ENCODE measurements at places on chromosomes 12 and 14.

- DNase-seq, result no peak
These were observed 11.0 kb downstream of the CNOT2 start for GRCh38 chr12:70254225-70254624.

DNA sequence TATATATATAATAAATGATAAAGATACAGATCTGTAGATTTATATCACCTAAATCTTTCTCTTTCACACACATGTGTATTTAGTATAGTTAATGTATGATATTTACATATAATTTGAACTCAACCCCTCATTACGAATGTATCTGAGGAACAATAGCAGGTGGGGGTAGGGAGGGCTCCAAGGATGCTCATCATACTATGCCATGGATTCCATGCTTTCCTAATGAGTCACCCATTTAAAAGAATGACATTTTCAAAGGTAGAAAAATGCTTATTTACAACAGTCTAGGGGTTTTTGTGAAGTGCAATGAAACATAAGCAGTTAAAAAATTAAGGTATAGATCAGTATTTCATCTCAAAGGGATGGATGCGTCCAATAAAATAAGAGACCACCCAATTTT is 181.6 kb downstream of the SOX5 start:
- DNase-seq, result no peak

- DNase-seq, result no peak
These were observed 1.3 kb upstream of the RD3L start for GRCh38 chr14:103943673-103944072.

- DNase-seq, result no peak
These were observed 125.3 kb upstream of the NPAS3 start for GRCh38 chr14:32813401-32813800.

GRCh38 chr14:97946240-97946639 is 1149.1 kb downstream of the VRK1 start:
- no peak for DNase-seq

- no peak for DNase-seq
These were observed 68.0 kb downstream of the NIN start for GRCh38 chr14:50762931-50763300.

- peak; percentile 60 for DNase-seq
These were observed 4.6 kb downstream of the MARCHF9 start for GRCh38 chr12:57759360-57759980.

DNA sequence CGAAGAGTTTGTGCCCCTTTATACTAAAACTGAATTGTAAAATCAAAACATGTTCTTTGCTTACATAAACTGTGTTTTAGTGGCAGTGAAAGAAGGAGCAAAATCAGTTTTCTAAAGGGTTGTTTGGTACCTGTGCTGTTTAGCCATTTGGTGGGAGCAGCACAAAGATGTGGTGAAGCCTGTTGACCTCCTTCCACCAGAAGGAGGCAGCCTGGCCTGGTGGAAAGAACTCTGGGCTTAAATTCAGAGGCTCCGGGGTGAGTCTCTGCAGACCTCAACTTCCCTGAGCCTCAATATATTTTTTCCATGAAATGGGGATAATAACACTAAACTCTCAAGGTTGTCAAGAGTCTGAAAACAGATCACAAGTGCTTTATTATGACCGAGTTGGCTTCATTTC is 502.5 kb downstream of the VRK1 start:
- DNase-seq, result peak; percentile 20

GRCh38 chr12:62922539-62922938 is 12.4 kb downstream of the PPM1H start:
- DNase-seq, result peak; percentile 80

DNA sequence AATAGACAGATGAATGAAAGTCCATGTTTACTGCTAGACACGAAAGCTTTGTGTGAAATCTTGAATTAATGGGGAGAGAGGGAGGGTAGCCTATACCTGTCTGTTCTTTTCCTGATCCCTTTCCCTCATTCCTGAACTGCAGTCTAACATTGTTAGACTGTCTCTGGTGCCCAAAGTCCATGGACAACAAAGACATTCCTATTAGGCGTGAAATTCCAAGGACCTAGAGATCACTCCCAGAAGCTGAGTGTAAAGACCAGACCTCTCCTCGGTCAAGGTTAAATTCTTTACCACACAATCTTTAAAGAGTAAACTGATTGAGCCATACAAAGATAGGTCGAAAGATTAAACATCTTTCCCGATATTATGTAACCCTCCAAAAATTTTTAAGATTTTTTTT is 270.7 kb upstream of the GARIN2 start:
- no peak for DNase-seq

- DNase-seq, result no peak
These were observed 9.4 kb downstream of the KCNA1 start for GRCh38 chr12:4918950-4919660.

DNA sequence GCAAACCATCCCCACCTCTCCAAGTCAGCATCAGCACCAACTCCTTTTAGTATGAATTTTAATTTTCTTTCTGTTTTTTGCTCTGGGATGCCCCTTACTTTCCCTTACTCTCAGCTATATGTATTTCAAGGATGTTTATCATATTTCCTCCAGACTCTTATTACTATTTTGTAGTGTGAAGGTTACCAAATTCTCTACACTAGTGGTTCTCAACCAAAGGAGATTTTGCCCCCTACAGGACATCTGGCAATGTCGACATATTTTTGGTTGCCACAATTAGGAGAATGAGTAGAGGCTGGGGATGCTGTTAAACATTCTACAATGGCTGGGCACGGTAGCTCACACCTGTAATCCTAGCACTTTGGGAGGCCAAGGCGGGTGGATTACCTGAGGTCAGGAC is 29.1 kb upstream of the SOS2 start:
- DNase-seq, result peak; percentile 62

GRCh38 chr12:49253033-49253623 is 11.8 kb upstream of the TUBA1C start:
- no peak for DNase-seq

DNA sequence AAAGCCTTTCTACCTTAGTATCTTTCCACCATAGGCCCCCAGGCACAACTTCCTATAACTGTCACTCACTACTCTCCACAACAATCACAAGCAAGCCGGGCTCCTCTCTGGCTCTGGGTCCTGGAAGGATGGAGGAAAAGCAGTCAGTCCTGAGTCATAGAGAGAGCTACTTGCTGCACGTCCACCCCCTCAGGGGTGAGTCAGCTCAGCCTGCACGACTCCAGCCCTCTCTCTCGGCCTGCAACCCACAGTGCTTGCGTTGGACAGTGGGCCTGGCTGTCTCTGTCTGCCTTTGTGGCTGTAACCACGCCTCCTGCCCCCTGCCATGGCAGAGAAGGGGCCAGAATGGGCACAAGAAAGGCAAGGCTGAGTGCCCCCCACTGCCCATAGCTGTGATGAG is 154.1 kb upstream of the FKBP4 start:
- peak; percentile 29 for DNase-seq

DNA sequence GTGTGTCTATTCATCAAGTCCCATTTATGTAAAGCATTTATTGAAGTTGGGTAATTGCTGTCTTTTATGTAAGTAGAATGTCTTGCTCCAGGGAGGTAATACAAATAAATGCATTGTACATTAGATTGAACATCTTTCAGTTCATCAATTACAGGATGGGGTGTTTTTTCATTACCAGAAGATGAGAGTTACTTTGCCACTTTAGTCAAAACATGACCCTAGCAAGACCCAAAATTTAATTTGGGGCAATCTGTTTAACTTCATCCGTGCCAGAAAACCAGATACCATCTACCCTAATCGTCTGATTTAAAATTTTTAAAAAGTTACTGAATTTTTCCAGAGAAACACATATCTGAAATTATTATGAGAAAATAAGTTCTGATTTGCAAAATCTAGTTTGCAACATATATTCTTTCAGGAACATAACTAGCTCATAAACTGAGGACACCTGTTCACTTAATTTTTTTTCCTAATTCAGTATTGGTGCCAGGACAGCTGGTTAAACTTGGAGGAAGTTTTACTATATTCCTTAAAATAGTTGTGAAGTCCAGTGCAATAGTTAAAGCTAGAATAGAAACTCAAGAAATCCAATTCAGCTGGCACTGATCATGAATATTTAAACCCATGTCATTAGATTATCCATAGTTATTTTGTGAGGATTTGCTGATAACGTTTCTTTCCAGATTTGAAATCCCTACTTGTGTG is 114.5 kb downstream of the SRGAP1 start:
- DNase-seq, result no peak

GRCh38 chr14:92888896-92889295 is 34.1 kb upstream of the CHGA start:
- DNase-seq, result no peak

GRCh38 chr12:52084491-52085231 is 5.2 kb downstream of the SMIM41 start:
- no peak for DNase-seq

DNA sequence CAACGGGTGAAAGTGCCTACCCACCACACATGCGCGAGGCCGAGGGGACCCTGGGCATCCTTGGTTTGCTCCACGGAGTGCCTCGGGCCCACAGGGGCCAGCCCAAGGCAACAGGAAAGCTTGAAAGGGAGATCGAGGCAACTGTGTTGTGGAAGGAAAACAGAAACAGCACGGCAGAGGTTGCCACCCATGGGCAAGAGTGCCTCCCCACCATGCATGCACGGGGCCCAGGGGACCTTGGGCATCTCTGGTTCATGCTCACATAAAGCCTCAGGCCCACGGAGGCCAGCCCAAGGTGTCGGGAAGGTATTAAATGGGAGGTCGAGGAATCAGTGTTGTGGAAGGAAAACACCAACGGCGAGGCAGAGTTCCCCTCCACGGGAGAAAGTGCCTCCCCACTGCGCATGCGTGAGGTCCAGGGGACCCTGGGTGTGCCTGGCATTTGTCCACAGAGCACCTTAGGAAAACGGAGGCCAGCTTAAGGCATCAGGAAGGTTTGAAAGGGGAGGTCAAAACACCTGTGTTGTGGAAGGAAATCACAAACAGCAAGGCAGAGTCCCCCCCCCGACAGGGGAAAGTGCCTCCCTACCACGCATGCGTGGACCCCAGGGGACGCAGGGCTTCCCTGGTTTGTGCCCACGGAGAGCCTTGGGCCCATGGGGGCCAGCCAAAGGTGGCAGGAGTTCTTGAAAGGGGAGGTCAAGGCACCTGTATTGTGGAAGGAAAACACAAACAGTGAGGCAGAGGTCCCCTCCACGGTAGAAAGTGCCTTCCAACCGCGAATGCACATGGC is 367.3 kb downstream of the ALG10 start:
- no peak for DNase-seq

- no peak for DNase-seq
These were observed 22.2 kb upstream of the HSPB8 start for GRCh38 chr12:119156401-119157044.

GRCh38 chr14:54766276-54767138 is 136.1 kb downstream of the GCH1 start:
- DNase-seq, result no peak

DNA sequence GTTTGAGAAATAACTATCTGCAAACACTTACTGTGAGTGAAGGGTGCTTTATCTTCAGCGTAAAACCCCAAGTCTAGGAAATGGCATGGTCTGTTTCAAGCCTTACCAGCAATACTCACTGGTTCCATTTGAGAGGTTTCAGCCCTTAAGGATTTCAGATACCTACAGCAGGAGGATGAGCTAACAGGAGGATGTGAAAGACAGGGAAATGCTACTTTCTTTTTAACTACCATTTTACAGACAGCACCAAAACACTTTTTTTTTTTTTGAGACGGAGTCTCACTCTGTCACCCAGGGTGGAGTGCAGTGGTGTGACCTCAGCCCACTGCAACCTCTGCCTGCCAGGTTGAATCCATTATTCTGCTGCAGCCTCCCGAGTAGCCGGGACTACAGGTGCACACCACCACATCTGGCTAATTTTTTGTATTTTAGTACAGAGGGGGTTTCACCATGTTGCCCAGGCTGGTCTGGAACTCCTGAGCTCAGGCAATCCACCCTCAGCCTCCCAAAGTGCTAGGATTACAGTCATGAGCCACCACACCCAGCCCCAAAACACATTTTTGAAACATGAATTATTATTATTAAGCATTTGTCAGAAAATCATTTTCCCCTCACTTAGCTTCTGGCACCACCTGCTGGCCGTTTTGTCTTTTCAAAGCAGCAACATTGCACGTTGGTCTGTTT is 4.6 kb downstream of the MTRFR start:
- peak; percentile 73 for DNase-seq

- peak; percentile 2 for DNase-seq
These were observed 1630.4 kb upstream of the SEL1L start for GRCh38 chr14:83164016-83164415.

- DNase-seq, result no peak
These were observed 18.1 kb downstream of the C12orf75 start for GRCh38 chr12:105348561-105348960.

GRCh38 chr14:33555710-33556350 is 395.0 kb downstream of the EGLN3 start:
- DNase-seq, result no peak

GRCh38 chr12:27331291-27331926 is 1.2 kb upstream of the BMAL2 start:
- DNase-seq, result peak; percentile 10

- no peak for DNase-seq
These were observed 73.4 kb upstream of the ETV6 start for GRCh38 chr12:11576104-11576503.

DNA sequence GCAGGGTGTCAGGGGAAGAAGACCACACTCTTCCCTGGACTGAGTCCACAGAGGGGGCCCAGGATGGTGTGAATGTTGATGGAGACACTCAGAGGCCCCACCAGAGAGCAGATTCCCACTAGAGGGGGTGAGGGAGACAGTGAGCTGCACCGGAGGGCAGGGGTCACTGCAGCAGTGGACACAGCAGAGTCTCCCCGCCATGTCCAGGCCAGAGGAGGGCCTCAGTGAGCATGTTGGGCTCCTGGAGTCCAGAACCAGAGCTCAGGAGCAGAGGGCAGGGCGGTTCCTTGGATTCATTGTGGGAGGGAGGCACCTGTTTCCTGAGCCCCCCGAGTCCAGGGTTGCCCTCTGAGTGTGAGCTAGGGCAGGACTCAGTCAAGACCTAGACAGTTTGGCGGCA is 1.8 kb upstream of the KRT82 start:
- DNase-seq, result peak; percentile 4

- DNase-seq, result no peak
These were observed 78.4 kb upstream of the PARP11 start for GRCh38 chr12:3951380-3952135.

DNA sequence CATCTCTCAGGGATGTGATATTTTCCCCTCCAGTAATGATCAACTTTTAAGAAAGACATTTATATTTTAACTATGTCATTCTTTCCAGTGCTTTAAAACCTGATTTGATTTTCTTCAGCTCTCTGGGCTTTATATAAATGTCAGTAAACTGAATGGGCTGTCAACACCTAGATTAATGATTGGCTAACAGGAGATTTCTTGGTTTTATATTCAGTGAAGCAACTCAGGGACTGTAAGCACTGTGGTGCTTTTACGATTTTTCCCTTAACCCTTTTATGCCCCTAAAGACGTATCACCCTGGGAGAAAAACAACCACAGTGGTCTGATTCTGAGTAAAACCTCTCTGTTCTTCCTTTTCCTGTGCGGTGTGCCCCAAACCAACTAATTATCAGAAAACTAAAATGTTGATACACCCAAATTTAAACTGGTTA is 38.0 kb downstream of the PTGER2 start:
- DNase-seq, result no peak

- no peak for DNase-seq
These were observed 115.4 kb downstream of the DUSP6 start for GRCh38 chr12:89236748-89237383.

All from SK-MEL-5 (cell line).